ENCODE measurements at places on chromosomes 6 and 20.

DNA sequence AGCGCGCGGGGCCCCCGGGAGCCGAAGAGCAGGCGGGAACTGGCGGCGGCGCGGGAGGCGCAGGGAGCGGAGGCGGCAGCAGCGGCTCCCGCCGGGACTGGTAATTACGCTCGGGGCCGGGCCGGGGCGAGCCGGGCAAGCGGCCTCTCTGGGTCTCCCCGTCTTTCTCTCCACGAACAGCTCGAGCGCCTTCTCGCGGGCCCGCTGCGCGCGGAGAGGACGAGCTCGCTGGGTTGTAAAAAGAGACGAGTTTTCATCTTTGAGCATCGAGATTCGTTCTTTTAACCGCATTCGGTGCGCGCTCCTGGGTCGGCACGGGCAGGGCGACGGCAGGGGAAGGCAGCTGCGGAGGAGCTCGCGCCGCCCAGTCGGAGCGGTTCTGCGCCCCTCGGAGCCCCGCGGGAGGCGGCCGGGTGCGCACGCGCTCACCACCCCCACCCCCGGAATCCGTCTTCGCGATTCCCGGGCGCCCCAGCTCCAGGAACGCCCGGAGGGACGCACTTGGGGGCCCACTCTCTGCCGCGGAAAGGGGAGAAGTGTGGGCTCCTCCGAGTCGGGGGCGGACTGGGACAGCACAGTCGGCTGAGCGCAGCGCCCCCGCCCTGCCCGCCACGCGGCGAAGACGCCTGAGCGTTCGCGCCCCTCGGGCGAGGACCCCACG is 38.0 kb downstream of the YTHDF1 start:
- no peak for DNase-seq

DNA sequence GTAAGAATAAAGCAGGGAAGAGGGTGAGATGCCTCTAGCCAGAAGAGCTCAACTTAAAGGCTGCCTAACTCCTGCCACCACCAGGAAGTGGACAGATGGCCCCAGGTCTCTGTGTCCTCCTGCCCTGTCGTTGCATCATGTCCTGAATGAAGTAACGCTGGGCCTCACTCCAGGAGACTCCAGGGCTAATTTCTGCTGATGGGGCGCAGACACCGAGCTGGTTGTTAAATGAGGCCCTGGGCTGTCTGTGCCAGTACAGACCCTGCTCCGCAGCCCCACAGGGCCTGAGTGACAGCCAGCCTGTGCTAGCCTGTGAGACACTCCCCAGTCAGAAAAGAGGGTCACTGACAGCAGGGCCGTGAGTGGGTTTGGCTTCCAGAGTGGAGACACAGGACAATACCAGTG is 6.5 kb downstream of the IP6K3 start:
- DNase-seq, result no peak

GRCh38 chr6:16618962-16619361 is 142.3 kb downstream of the ATXN1 start:
- DNase-seq, result no peak

DNA sequence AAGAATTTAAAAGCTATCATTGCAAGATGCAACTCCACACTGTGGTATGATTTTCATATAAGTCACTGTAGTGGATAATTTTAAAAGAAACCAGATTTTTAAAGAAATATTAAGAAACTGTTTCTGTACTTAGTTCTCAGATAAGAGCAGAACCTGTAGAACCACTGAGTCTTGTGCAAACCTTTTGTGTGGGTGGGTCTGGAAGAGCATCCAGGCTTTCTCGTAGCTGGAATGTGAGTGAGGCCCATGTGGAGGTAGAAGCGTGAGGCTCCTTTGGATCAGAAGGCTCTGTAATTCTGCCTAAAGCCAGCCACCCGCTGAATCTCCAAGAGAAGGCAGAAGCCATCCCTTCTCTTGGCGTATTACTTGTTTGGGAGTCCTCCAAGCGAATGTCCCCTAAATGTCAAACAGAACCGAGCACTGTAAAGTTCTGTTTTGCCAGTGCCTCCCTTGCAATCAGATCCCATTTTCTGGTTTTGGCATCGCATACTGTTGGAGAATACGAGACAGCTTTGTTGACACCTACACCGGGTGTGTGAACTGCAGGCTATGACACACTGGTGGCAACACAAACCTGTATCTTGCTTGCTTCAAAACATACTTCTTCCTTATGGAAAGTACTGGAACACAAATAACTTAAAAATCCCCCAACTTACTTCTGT is 188.7 kb downstream of the FOXC1 start:
- no peak for DNase-seq

GRCh38 chr6:91534614-91535013 is 947.7 kb upstream of the MAP3K7 start:
- DNase-seq, result no peak

DNA sequence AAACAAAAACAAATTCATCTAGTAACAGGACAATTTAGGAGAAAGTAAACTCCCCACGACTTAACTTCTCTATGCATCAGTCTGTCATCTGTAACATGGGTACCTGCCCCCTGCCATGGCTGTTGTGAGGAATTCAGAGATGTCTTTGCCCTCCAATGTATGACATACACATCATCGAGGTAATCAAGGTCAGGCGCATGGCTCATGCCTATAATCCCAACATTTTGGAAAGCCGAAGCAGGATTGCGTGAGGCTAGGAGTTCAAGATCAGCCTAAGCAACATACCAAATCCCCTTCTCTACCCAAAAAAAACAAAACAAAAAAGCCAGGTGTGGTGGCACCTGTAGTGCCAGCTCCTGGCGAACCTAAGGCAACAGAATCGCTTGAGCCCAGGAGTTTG is 9.0 kb downstream of the EEF1A1 start:
- DNase-seq, result no peak

GRCh38 chr6:111600588-111601445 is 4.9 kb downstream of the TRAF3IP2 start:
- DNase-seq, result no peak

GRCh38 chr6:30823534-30823865 is 60.8 kb upstream of the DDR1 start:
- DNase-seq, result no peak

GRCh38 chr6:83057705-83058321 is 7.8 kb downstream of the UBE3D start:
- no peak for DNase-seq

DNA sequence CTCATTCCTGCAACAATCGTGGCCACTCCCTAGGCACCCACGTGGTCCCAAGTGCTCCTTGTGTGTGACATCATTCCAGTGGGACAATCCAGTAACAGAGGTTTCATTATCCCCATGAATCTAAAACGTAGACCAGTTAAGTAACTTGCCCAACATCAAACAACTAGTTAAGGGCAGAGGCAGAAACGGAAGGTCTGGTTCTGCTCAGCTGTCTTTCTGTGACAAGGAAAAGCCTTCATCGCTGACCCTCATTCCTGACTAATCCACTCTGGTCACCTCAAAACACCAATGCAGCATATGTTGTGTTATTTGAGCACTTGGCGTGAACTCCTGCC is 261.4 kb upstream of the JARID2 start:
- no peak for DNase-seq

DNA sequence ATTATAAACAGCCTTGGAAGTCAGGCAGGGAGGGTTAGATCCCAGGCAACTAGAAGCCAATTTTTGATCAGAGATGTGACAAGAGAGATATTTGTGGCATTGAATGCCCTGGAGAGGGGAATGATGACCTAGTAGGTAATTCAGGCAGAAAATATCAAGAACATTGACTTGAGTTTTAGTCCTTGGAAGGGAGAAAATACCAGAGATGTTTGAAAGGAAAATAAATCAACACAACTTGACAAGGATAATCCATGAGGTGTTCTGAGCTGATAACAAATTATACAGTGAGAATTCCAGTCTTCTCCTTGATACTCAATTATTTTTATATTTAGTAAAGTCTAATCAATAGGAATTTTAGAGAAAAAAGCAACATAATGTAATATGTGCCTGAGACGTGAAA is 10.6 kb upstream of the MARCKS start:
- DNase-seq, result no peak

DNA sequence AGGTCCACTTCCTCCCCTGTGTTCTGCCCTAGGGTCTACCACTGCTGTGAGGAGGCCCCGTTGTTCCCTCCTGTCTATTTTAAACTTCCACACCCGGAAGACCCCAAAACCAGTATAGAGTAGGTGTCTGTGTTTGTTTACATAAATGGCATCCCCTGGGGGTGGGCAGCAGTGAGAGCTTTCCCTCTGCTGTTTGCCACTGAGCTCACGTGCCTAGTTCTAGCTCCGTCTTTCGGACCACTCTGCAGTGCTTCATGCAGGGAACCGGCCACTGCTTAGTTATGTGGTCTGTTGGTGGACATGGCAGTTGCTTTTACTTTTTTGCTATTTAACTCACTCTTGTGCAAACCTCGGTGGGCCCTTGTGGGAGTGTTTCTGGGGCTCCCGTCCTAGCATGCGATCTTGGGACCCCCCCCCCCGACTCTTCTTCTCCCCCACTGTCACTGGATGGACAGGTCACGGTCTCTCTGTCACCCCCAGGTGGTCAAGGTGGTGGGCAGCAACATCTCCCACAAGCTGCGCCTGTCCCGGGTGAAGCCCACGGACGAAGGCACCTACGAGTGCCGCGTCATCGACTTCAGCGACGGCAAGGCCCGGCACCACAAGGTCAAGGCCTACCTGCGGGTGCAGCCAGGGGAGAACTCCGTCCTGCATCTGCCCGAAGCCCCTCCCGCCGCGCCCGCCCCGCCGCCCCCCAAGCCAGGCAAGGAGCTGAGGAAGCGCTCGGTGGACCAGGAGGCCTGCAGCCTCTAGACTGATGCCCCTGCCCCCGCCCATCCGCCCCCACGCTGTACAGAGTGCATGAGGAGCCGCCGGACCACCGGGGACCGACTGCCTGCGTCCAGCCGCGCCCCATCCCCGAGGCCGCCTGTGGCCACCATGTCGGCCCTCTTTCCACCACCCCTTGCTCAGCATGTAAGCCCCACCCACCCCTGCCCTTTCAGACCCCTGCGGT is 40.9 kb downstream of the VSTM2L start:
- DNase-seq, result no peak

- no peak for DNase-seq
Observed at GRCh38 chr20:23047001-23047737, 2.3 kb downstream of the THBD start.

GRCh38 chr20:48723308-48724264 is 104.2 kb downstream of the PREX1 start:
- DNase-seq, result no peak

DNA sequence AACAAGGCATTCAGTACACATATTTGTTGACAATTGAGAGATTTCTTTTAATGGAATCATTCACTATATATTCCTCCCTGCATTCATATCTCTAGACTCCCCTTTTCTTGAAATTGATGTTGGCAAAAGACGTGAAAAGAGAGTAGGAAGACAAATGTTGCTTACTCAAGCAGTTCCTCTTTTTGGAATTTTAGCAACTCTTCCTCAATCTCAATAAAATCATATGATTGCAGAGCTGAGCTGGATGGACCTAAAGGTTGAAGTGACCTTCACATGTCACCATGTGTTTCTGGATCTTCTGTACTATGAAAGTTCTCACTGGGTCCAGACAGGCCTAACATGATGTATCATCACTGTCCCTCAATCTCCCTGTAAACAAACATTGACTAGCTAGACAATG is 18.6 kb downstream of the ADGRF1 start:
- DNase-seq, result no peak

- no peak for DNase-seq
Observed at GRCh38 chr6:133223452-133224029, 17.6 kb upstream of the EYA4 start.

DNA sequence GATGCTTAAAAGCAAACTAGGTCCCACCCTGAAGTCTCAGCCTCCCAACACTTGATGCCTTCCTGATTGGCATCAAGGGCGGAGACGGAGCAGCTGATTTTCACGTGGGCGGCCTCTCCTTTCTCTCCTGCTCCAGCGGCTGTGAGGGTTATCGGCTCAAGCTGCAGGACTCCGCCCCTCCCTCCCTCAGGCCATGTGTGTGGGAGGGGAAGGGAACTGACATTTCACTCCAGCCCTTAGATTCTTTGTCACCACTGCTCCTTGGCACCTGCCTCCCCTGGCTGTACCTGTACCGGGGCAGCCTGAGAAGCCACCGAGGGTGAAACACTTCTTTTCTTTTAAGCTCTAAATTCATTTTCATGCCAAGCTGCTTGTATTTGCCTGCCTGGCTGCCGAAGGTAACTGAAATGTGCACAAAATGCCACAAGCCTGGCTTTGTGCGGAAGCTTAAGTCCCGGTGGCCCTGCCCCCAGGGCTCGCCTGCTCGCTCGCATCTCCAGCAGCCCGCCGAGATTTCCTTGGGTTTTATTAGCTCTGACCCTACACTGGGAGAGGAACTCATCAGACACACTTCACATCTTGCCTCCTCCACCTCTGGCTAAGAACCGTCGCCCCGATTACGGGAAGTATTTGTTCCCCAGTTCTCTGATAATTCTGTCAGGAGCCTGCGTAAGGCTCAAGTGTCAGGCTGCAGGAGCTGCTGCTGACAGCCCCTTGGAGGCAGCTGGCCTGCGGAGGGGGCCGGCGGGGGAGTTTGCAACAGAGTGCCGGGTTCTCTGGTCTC is 9.6 kb upstream of the CPNE5 start:
- DNase-seq, result no peak

DNA sequence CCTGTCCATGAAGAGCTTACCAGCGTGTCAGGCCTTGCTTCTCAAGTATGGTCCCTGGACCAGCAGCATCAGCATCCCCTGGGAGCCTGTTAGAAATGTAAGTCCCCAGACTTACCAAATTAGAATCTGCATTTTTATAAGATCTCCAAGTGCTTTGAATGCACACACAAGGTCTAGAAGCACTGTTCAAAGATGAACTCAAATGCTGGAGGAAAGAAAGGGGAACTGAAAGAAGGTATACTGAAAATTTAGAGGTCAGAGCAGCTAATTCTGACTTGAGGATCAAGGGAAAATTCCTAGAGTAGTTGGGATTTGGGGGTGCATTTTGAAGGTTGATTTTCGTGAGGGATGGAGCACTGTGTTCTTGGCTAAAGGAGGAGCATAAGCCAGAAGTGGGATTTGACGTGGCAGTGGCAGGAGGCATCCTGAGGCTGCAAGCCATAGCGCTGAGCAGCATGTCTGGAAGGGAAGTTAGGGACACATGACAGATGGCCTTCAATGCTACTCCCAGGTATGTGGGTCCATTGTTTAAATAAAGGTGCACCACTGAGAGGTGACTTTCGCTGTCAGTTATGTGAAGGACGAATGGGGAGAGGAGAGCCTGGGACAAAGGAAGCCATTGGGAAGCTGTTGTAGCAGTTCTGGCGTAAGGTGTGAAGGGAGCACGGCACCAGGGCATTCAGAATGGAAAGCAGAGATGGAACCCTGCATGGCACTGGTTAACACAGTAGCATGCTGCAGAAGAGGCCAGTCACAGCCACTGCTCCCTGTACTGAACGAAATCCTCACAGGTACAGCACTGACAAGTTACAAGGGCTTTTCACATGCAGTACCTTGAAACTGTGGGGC is 36.2 kb downstream of the ARMC2 start:
- DNase-seq, result no peak

Measured in stimulated activated CD8-positive, alpha-beta memory T cell treated with anti-CD3 and anti-CD28 coated beads, Interleukin-7, amount 100 ng/mL, for 24 hours (primary cell).